ENCODE measurements at places on chromosomes 13 and 19.

GRCh38 chr19:19059837-19060611 is 3.8 kb upstream of the SLC25A42 start:
- DNase-seq: no peak

DNA sequence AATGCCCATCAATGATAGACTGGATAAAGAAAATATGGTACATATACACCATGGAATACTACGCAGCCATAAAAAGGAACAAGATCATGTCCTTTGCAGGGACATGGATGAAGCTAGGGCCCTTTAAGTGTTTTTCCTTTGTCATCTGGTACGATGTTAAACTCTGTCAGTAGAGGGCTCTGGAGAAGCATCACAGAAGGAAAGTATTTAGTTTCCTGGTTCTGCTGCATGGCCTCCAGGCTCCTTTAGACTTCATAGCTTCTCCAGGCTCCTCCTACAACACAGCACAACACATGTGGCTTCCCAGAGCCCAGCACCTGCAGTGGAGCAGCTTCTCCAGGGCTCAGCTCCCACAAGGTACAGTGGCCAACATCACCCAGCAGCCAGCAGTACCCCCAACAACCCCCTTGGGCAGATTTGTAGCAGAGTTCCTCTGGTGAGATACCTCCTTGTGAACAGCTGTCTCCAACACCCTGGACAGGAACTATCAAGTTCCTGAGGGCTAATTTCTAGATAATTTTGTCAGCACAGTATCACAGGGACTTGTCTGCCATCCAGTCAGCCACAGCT is 63.4 kb downstream of the KCTD12 start:
- DNase-seq: no peak

DNA sequence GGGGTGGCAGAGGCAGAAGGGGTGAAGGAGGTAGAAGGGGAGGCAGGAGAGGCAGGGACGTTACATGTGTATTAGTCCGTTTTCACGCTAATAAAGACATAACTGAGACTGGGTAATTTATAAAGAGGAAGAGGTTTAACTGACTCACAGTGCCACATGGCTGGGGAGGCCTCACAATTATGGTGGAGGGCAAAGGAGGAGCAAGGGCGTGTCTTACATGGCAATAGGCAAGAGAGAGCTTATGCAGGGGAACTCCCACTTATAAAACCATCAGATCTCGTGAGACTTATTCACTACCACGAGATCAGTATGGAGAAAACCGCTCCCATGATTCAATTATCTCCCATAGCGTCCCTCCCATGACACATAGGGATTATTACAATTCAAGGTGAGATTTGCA is 19.0 kb upstream of the ACOD1 start:
- no peak for DNase-seq

DNA sequence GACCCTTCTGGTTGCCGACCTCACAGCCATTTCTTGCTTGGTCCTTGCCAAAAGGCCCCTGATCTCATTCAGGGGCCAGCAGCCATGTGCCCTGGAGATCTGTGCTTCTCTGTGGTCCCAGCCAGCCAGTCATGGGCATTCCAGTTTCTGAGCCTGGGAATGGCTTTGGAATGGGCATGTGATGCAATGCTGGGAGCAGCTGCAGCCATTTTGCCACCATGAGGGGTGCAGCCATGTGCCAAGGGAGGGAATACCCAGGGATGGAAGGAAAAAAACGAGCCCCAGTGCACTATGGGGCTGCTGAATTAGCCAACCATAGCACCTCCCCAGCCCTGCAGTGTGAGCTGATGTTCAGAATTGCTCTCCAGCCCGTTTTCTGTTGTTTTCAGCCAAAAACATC is 26.3 kb downstream of the F2RL3 start:
- DNase-seq: no peak

- DNase-seq: no peak
These were observed 4.2 kb downstream of the LIPE start for GRCh38 chr19:42422901-42423461.

GRCh38 chr19:44889830-44890365 is 1.2 kb upstream of the TOMM40 start:
- DNase-seq: no peak

- DNase-seq: no peak
These were observed 55.2 kb downstream of the CEBPG start for GRCh38 chr19:33428627-33429125.

GRCh38 chr13:103859952-103860351 is 793.7 kb upstream of the SLC10A2 start:
- no peak for DNase-seq

GRCh38 chr13:27011661-27012060 is 159.9 kb downstream of the USP12 start:
- DNase-seq: no peak

DNA sequence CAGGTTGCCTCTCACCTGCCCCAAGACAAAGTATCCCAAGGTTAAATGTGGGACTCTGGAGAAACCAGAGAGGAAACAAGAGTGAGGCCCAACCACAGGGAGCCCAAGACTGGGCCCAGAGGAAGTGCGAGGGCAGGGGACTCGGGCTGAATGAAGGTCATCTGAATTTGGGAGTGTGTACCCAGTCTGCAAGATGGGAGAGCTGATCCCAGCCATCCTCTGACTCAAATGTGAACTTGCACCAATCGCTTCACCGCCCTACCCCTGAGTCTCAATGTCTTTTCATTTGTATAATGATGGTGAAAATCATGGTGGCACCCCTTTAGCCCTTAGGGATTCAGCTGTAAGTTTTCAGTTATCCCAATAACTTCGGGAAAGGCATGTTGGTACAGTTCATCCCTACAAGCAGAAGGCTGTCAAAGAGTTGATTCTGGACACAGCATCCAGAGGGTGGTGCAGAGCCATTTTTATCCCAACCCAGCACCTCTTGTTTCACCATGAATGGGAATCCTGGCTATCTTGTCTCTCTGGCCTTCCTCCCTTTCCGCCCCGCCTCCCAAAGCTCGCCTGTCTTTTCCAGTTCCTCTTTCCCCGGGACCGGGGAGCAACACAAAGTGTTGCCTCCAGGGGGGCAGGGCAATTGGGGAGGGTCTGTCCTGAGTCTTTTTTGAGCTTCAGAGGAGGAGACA is 123.4 kb downstream of the NUFIP1 start:
- DNase-seq: no peak

- DNase-seq: no peak
These were observed 63.5 kb downstream of the TSHZ3 start for GRCh38 chr19:31285744-31286143.

DNA sequence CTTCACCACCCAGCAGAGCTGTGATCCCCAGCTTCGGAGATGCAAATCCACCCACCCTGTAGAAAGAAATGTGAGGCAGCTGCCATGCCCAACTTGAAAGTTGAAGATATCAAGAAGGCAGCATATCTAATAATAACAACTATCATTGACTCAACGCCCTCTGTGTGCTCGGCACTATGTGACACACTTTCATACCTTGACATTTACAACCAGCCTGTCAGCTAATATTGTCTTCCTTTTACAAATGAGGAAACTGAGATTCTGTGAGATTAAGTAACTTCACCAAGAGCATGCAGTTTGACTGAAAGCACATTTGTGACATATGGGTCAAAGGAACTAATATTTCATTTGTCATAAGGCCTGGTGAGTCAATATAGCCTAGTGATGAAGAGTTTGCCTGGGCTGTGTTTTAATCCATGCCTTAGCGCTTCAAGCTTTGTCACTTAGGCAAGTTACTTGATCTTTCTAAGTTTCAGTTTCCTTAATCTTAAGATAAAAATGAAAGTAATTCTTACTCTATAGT is 137.0 kb downstream of the FLT1 start:
- DNase-seq: no peak

DNA sequence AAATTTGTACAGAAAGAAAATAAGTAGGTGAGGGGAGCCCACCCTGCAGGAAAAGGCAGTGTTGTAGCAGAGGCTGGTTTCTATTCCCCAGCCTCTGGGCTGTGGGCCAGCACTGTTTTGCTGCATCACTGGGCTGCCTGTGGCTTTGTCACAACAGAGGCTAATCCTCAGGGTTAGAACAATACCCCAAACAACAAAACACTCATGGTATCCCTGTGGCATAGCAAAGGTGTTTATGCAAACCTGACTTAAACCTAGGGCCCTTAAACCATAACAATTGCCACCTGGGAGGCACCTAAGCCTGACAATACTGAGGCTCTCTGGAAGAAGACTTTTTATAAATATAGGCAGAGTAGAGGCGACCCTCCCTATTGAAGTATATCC is 314.7 kb downstream of the OLFM4 start:
- DNase-seq: no peak

GRCh38 chr13:24541127-24541475 is 28.5 kb upstream of the PARP4 start:
- DNase-seq: no peak

DNA sequence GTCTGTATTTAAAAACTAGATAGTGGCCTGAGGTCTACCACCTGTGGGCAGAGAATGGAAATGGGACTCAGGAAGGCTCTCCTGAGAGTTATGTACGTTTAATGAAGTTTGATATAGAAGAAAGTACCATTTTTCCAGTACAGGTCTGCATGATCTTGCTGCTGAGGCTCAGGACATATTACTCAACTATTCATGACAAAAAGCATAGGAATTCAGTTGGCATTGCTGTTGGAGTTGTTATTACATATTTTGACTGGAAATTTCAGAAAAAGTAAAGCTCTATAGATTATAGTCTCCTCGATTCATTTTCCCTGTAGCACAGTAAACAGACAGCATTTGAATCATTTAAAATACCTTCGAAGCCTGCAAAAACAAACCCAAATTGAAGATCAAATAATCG is 469.8 kb downstream of the DCT start:
- no peak for DNase-seq

DNA sequence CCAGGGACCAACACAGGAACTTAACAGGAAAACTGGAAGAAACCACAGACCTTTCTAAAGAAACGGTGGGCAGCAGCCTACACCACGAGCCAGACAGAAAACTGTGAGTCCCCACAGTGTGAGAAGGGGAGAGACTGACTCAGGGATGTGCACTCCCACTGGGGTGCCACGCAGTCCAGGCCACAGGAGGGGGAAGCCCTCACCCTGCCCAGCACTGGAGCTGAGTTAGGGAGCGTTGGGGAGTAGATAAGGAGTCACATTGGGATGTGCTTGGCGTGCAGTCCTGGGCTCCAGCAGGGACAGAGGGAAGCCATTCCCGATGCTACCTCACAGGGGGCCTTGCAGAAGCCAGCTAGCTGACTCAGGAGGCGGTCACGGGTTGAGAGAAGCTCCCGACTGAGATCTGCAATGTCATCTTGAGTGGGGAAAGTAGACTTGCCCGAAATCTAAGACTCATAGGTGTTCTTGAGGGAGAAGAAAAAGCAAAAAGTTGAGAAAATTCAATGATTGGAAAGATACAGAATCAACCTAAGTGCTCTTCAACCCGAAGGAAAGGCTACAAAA is 17.3 kb downstream of the SIGLEC8 start:
- peak; percentile 35 for DNase-seq

GRCh38 chr13:51148952-51149573 is 38.0 kb upstream of the C13orf42 start:
- DNase-seq: no peak

GRCh38 chr13:74017301-74018061 is 116.7 kb downstream of the KLF12 start:
- no peak for DNase-seq

- no peak for DNase-seq
These were observed 4.3 kb downstream of the CD209 start for GRCh38 chr19:7742991-7743390.

Measured in activated T-helper 1 cell treated with anti-CD3 and anti-CD28 coated beads, Interleukin-2, amount 50 U/mL, for 16 hours (primary cell).